ENCODE measurements at places on chromosomes 5 and 9. TPM values are rescaled to one million over a fixed set of nuclear protein-coding genes. Genes with fewer than 3 reads are reported as not detected.

The DND1 gene
- 0.28 TPM for total RNA-seq

DNA sequence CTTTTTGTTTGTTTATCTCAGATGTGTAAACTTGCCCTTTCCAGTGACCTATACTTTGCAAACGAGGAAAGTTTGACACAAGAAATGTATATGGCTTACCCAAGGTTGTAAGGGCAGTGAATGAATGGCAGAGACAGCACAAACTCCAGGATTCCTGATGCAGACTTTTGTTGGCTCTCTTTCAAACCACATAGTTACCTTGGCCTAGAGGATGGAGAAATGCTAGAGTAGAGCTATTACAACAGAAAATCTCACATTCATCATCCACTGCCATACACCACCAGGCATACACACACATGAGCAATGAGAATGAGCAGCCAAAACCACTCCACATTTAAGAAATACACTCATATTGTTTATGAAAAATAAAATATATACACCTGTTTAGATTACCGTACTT is 387.0 kb downstream of the TLR4 start:
- DNase-seq: no peak

The PKD2L2 gene
- total RNA-seq: not detected

The GRXCR2 gene
- not detected for total RNA-seq

DNA sequence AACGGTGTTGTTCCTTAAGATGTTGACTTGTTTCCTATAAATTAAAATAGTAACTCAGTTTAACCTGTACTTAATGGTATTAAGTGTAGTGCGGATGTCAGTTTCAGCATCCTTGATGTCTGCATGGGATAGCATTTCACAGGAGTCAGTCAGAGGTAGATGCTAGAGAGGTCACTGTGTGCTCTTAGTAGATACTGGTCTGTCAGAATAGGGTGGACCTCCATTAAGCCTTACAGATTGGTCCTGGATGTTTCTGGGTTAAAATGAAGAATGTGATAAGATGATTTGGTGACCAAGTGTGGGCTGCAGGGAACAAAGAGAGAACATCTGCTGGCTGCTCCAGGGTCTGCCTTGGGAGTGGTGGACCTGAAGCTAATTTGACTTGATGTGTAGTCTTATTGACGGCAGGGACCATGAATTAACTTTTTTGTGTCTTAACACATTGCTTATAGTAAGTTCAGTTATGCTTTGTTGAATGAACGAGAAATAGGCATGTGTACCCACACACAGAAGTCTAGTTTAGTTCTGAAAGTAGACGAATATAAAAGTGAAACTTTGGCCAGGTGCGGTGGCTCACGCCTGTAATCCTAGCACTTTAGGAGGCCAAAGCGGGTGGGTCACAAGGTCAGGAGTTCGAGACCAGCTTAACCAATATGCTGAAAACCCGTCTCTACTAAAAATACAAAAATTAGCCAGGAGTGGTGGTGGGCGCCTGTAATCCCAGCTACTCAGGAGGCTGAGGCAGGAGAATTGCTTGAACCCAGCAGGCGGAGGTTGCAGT is 12.5 kb downstream of the RAB24 start:
- DNase-seq: no peak

GRCh38 chr9:78714576-78714975 is 417.7 kb downstream of the PSAT1 start:
- DNase-seq: no peak

- DNase-seq: no peak
Observed at GRCh38 chr5:132459983-132460838, 30.4 kb downstream of the IRF1 start.

The HMMR gene
- 13.8 TPM for total RNA-seq

- no peak for DNase-seq
Observed at GRCh38 chr5:154849264-154849785, 1.1 kb downstream of the FAXDC2 start.

GRCh38 chr5:9363449-9363848 is 182.4 kb downstream of the SEMA5A start:
- DNase-seq: no peak

The WWC1 gene
- 1.9 TPM for total RNA-seq

GRCh38 chr5:10567121-10567591 is 3.3 kb downstream of the ANKRD33B start:
- no peak for DNase-seq

DNA sequence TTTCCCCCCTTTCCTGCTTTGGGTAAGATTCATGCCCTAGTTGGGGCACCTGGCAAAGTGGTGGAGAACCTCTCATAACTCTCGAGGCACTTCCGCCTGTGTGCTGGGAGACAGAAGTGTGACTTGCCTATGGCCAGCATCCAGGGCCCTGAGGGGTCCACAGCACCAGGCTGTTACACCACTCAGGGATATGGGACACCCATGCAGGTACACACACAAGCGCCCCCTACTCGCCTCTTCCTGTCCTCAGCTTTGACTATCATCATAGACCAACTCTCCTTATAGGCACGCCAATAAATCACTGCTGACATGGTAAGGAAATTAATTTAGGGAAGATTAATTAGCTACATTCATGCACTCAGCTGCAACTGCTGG is 45.4 kb downstream of the SHB start:
- DNase-seq: no peak

DNA sequence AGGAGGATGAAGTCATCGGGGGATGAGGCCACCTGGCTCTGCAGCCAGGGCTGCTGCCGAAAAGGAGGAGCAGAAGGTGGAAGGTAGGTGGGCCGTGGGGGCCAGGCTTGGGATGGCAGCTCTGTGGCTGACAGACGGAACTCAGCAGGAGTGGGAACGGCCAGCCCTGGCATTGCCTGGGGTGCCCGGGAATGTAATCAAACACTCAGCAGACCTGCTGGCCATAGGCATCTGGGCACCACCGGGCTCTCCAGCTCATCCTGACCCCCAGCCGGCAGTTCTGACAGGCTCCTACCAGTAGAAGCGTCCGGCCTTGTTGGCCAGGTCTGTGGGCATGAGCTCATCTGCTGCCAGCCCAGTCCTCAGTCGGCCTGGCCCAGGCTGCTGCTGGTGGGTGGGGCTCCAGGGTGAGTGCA is 4.3 kb upstream of the FAT2 start:
- no peak for DNase-seq

- DNase-seq: no peak
Observed at GRCh38 chr5:135441919-135442318, 5.2 kb downstream of the DCANP1 start.

DNA sequence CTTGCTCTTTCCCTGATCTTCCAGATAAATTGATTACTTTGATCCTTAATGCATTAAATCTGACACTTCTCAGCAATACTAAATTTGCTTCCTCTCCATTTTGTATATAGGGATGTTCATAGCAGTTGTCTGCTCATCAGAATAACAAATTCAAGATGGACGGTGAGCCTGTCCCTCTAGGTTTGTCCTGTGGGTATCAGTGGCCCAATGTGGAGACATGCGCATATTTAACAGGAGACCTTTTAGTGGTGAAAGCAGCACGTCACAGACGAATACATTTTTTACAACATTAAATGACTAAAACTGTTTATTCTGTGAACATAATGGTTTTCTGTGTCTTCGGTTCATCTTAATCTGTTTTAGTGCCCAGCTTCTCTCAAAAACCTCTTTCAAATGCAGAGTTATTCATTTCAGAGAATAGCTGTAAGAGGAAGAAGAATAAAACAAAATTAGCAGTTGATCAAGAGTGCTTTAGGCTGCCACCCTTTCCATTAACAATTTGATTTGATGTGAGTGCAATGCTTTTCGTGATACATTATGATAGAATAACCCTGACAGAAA is 1970.4 kb upstream of the WWC1 start:
- no peak for DNase-seq

GRCh38 chr9:34456746-34457145 is 1.6 kb downstream of the FAM219A start:
- no peak for DNase-seq

The SPINK13 gene
- 0.41 TPM for total RNA-seq

All from uterus (tissue), 4 donors.